ENCODE measurements at places on chromosomes 1 and 21. TPM values are rescaled to one million over a fixed set of nuclear protein-coding genes. Genes with fewer than 3 reads are reported as not detected.

CCDC185 gene
- total RNA-seq: not detected

KIF26B gene
- 0.04 TPM for total RNA-seq

TEKT2 gene
- total RNA-seq: 0.21 TPM

TFF2 gene
- total RNA-seq: not detected

NECTIN4 gene
- total RNA-seq: 0.53 TPM

SELL gene
- 1.5 TPM for total RNA-seq

PTPRF gene
- total RNA-seq: 152 TPM

TSPEAR gene
- total RNA-seq: not detected

PLPPR4 gene
- not detected for total RNA-seq

GRCh38 chr1:203675596-203676347, 49.1 kb downstream of the ATP2B4 start:
- no peak for DNase-seq

GRCh38 chr1:116329524-116330341, 43.3 kb upstream of the ATP1A1 start:
- DNase-seq: no peak

DNA sequence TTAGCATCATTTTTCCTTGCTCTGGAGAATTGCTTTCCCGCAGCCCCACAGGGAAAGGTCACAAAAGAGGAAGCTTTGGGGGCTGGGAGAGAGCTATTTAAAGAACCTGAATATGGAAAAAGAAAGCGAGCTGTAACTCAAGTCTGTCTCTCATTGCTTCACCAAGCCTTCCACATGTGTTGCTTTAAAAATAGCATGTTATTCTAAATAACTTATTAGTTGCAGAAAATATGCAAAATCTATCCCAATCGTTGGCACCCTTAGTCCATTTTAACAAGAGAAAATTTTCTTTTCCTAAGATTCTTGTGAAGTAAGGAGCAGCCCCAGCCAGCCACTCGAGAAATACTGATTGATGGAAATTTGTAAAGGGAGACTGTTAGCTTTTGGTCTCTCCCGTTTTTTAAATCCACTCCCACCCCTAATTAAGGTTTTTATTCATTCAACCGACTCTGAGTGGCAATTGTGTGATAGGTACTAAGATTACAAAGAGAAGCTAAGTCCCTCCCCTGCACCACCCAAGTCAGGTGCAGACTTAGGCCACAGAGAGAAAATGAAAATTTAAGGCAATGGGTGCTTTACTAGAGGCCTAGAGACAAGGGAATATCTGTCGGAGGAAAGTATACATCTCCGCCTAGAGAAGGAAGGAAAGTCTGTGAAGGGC, 802 bp downstream of the CYP4X1 start:
- DNase-seq: no peak

DNA sequence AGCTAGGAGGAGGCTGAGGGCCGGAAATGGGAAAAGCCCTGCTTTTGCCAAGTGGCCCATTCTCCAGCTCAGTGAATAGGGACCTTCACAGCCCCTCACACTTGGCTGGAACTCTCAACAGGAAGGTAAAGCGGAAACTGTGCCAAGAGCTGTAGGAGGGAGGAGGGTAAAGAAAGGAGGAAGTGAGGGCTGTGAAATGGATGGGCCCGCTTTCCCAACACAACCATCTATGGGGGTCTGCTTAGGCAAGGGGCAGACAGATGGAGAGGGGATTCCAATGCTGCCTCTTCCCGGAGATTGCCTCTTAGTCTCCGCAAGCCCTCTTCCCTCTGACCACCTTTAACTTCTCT, 5.2 kb downstream of the INKA2 start:
- DNase-seq: no peak

- DNase-seq: no peak
These were observed 24.9 kb upstream of the CDC42BPA start for GRCh38 chr1:227343206-227343605.

GRCh38 chr1:224185208-224185607, 2.2 kb downstream of the DEGS1 start:
- no peak for DNase-seq

DNA sequence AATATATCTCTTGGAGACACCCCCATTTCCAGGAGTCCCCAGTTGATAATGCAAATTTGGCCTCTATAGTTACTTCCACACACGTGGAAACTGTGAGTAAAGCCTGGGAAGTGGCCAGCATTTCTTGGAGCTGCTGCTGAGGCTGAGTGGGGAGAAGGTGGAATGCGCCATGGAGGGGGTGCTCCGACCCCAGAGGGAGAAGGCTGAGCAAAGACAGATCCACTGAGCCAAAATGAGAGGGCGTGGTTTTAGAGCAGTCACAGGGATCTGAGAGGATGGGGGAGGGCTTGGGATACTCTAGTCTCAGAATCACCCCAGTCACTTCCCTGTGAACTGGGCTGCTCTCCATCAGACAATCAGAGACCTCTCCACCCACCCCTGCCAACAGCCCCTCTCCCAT, 38.7 kb downstream of the TRIM62 start:
- DNase-seq: no peak

DNA sequence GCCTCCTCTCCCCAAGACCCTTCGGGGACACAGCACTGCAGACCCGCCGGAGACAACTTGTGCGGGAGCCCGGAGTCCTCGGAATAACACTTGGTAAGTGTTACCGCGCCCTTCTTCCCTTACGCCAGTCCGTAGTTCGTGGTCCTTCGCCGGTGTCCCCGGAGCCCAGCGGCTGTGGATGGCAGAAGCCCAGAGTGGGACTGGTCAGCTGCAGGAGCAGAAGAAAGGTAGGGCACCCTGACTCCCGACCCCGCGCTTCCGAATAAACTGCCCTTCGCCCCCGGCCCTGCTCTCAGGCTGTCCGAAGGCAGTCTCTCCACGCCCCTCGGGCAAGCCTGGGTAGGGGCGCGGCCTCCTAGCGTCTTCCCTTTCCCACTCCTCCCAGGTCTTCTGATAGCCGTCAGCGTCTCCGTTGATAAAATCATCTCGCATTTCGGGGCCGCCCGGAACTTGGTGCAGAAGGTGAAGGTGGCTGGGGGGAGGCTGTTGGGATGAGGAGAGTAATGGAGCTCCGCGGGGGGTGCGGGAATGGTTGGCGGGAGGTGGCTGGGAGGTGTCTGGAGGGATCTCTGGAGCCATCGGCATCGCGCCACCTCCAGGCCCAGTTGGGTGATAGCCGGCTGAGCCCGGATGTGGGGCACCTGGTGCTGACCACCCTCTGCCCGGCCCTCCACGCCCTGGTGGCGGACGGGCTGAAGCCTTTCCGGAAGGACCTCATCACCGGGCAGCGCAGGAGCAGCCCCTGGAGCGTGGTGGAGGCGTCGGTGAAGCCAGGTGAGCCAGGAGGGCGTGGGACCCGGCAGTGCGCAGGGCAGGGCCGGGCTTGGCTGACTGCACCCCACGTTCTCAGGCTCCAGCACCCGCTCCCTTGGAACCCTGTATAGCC, 4.3 kb downstream of the RUSC1 start:
- DNase-seq: no peak

DNA sequence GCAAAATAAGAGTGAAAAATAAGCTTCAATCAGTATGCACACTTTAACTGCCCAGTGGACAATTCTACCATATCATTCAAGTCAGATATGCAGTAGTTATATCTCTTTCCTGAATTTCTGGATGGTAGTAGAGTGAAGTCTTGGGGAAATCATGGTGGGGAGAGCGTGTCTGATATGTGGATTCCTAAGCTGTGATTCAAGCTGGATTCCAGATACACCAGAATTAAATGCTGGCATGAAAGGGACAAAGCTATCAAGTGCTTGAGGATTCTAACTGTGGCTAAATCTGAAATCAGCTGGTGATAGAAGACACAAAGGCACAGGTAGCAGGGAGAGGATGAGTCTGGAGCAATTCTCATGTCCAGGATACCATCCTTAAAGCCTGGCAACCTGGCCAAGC, 323.5 kb downstream of the DUSP10 start:
- no peak for DNase-seq

DNA sequence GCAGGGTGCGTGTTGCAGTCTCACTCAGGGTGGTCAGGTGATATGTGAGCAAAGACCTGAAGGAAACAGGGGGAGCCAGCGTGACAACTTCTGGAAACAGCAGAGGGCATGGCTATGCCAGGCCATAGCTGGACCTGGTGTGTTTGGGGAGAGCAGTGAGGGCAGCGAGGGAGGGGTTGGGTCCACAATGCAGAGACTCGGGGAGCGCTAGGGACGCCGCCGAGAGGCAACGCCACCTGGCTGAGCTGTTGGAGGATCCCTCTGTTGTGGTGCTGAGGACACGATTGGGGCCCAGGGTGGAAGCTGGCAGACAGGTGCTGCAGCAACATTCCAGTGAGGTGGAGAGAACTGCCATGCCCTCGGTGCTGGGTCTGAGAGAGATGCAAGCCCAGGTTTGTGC, 26.6 kb upstream of the LSS start:
- no peak for DNase-seq

- DNase-seq: no peak
These were observed 4.1 kb downstream of the ILDR2 start for GRCh38 chr1:166971252-166971651.
